ENCODE measurements at places on chromosomes 6 and 20.

- no peak for DNase-seq
These were observed 497.8 kb downstream of the PREX1 start for GRCh38 chr20:48329676-48330664.

GRCh38 chr20:18541741-18542140 lies 25.5 kb upstream of the SMIM26 start:
- no peak for DNase-seq

DNA sequence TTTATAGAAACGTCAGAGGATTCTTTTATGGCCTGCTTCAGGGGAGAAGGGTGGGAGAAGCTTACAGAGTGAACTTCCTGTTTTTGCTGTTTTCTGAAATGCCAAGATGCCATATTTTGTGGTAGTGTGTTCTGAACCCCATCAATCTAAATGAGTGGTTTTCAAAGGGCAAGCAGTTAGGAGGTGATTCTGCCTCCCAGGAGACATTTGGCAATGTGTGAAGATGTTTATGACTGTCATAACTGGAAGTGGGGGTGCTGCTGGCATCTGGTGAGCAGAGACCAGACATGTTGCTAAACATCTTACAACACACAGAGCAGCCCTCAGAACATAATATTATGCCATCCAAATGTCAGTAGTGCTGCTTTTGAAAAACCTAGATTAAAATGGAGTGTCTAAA lies 6.0 kb upstream of the PRL start:
- no peak for DNase-seq

- no peak for DNase-seq
These were observed 249.5 kb downstream of the BCKDHB start for GRCh38 chr6:80356000-80356399.

GRCh38 chr6:46891252-46891795 lies 30.4 kb downstream of the ADGRF5 start:
- no peak for DNase-seq

DNA sequence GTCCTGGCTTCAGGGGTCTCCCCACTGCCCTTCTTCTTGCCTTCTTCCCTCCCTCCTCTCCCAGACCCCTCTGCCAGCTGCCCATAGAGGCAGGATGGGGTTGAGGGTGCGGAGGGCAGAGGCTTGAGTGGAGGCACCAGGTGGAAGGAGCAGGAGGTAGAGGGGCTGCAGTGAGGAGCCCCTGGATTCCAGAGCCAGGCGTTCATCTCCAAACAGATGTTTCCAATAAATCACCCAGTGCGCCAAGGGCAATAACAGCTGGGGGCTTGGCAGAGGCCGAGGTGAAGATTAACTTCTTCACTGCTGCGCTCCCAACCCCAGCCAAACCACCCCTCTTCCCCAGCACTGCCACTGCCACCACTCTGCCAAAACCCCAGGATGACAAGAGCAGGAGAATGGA lies 10.7 kb downstream of the MDFI start:
- DNase-seq, result no peak

GRCh38 chr20:2429051-2429450 lies 41.5 kb downstream of the SNRPB start:
- no peak for DNase-seq

- no peak for DNase-seq
These were observed 185.6 kb downstream of the OR2B2 start for GRCh38 chr6:27726619-27727023.

Data from GF-D8 (cell line).